ENCODE measurements at places on chromosomes 1 and 21.
A peak's percentile ranks its signal among the peaks of the same experiment; 100 is the strongest.

- no peak for DNase-seq
These were observed 14.7 kb upstream of the RASSF5 start for GRCh38 chr1:206492589-206492988.

GRCh38 chr21:32585042-32585710, at the start of gene TCP10L:
TSS of gene TCP10L (minus strand) at chr21:32585523. CDS start at chr21:32584304, 1,219 bp downstream.
- DNase-seq = no peak

GRCh38 chr1:174746024-174746808, 253.5 kb upstream of the CACYBP start:
- DNase-seq = no peak

GRCh38 chr1:39046613-39047210, 20.6 kb downstream of the NDUFS5 start:
- no peak for DNase-seq

DNA sequence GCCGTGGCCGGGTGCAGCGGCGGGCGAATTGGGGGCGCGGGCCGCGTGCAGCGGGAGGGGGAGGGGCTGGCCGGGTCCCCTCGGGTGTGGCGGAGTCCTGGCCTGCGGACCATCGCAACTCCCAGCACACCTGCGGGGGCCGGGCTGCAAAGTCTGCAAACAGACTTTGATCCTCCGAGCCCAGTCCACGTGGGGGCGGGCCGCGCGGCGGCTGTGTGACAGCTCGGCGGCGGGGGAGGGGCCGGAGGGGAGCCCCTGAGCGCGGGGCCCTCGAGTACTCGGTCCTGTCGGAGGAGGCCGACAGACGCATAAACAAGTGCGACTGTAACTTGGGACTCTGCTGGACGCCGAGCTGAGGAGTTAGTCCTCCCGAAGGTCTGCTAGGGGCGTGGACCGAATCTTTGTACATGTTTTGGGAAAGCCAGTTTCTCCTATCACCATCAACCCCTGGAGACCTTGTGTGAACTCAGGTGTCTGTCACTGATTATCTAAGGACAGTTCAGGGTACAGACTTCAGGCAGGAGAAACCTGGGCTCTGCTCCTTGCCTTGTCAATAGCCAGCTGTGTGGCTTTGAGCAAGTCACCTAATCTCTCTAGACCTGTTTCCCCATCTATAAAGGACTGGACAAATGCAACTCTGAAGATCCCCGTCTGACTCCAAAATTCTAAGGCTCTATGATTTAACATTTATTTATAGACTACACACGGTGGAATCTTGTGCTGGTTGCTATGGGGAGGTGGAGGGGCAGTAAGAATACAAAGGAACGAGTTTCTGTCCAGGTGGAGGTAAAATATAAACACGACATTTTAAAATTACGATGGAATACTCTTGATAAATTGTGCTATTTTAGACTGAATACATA, 710 bp upstream of the SLC30A1 start:
- no peak for DNase-seq

DNA sequence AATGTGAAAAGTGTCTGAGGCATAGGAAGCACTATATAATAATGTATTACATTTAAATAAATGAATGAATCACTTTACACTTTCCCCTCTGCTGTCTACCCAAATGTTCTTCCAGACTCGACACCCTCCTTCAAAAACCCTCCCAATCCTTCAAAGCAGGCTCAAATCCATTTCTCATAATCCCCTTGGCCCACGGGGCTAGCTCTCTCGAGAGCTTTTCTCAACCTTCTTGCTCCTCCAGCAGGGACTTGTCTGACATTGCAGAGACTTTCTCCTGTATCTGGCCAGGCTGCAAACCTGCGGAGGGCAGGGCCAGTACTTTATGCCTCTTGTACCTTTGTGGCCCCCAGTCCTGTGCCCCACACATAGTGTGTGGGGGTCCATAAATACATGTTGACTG, 14.1 kb upstream of the CNTN2 start:
- no peak for DNase-seq

DNA sequence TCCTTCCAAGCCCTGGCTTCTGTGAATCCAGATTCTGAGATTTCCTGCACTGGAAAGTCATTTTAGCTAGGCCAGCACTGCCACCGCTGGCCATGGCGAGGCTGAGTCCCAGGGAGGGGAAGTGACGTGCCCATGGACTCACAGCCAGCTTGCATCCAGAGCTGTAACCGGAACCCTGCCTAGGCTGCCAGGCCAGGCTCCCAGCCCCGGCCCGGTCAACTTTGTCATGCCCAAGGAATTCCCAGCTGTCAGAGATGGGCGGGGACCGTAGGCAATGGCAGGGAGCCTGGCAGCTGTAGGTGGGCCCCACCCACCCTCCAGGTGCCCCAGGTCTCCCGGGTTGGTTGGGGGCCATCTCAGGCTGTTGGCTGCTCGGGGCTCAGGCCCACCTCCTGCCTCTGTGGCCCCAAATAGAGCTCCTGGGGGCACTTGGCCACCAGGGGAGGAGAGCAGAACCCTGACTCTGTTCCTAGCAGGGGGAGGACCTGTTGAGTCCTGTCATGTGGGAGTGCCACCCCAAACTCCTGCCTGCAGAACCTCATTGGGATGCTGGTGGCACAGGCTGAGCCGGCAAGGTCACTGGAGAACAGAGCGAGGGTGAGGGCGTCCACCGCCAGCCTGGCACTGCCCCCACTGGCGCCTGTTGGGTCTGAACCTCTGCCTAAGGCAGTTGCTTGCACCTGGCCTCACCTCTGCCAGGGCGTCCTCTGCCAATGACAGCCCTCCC, 57.8 kb downstream of the FOXO6 start:
- no peak for DNase-seq

GRCh38 chr1:233520261-233521191, 93.4 kb upstream of the KCNK1 start:
- DNase-seq = peak; percentile 8

DNA sequence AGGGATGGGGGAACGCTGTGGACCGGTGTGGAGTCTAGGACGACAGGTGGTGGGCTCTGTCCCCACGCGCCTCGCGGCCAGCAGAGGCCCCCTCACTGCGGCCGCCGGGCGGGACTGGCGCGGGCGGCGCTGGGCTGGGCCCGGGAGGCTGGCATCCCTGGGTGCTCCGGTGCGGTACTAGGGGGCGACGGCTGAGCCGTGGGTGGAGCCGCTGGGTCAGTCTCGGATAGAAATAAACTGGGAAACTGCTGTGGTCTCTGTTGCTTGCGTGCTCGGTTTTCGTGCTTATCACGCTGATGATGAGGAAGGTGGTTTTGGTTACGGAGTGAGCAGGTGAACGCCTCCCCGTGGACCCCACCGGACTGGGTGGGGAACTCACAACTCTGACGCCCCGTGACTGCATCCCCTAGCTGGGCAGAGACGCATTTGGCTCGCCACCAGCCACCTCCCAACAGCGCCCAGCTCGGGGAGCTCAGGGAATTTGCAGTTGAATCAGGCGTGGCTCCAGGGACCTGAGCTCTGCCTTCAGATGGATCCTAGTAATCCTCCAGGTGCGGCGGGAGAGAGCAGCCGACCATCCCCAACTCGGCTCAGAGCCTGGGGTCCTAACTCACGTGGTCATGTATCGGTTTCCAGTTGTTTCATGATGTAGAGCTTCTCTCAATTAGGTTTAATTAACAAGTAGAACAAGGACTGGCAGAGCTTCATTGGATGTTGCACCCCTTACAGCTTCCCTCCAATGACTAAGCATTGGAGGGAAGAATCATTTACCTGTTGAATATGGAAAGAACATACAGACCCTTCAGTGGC, 32.1 kb downstream of the HSD17B7 start:
- no peak for DNase-seq

- no peak for DNase-seq
These were observed 38.6 kb downstream of the KCNH1 start for GRCh38 chr1:211095381-211095780.

- DNase-seq = no peak
These were observed 50.5 kb downstream of the C1orf21 start for GRCh38 chr1:184437291-184437690.

All from activated CD4-positive, alpha-beta T cell treated with anti-CD3 and anti-CD28 coated beads for 48 hours (primary cell).